Ascending aorta (tissue), 2 donors: ENCODE measurements at places on chromosomes 1 and 21. TPM values are rescaled to one million over a fixed set of nuclear protein-coding genes. Genes with fewer than 3 reads are reported as not detected.
A peak's percentile ranks its signal among the peaks of the same experiment; 100 is the strongest.

Gene KISS1
- not detected for total RNA-seq

Gene TNNT2
- not detected for total RNA-seq

- DNase-seq = no peak
- no peaks in the 10 kb centered on the region for H3K36me3 ChIP-seq
- H3K4me1 ChIP-seq = peaks cover 26% of the 10 kb centered on the region
These were observed 81.0 kb downstream of the KCNJ15 start for GRCh38 chr21:38337793-38338192.

DNA sequence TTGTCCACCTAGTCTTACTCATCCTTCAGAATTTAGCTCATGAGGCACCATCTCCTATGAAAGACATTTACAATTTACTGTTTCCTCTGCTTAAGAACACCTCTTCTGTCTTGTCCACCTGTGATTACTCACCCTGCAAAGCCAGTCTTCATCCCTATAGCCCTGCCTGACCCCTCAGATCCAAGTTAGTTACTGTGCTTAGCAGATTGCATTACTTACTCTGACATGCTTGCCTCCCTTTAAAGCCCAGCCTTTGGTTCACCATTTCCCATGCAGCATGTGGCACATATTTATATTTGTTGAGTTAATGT lies 60.9 kb upstream of the VCAM1 start:
- H3K4me3 ChIP-seq = no peak overlapping the region
- no peaks in the 10 kb centered on the region for H3K36me3 ChIP-seq
- H3K27ac ChIP-seq = no peak overlapping the region
- no peaks in the 10 kb centered on the region for H3K4me1 ChIP-seq
- H3K27me3 ChIP-seq = no peaks in the 10 kb centered on the region

DNA sequence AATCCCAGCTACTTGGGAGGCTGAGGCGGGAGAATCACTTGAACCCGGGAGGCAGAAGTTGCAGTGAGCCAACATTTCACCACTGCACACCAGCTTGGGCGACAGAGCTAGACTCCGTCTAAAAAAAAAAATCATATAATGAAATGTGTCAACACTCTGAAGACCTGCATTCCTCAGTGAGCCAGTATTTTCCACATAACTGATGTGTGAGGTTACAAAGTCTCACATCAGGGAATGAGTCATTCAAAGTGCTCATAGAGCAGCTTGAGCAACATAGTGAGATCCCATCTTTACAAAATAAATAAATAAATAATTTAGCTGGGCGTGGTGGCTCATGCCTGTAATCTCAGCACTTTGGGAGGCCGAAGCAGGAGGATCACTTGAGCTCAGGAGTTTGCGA lies 65.5 kb downstream of the CASZ1 start:
- no peaks in the 10 kb centered on the region for H3K4me1 ChIP-seq
- no peaks in the 10 kb centered on the region for H3K36me3 ChIP-seq
- H3K4me3 ChIP-seq = no peak overlapping the region
- no peak overlapping the region for H3K27ac ChIP-seq

DNA sequence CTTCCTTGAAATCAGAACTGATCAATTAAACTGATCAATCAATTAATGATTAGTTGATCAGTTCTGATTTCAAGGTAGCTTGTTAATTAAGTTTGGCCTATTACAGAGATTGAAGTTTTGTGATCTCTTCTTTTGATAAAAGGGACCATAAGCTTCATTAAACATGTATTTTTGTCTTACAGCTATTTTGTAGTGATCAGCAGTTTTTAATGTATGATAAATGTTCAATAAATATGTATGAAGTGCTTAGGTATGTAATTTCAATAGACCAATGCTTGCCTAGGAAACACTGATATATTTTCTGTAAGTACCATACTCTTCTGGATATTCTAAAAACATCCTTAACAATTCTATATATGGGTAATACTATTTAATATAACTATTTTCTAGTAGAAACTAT lies 569.6 kb downstream of the BRINP3 start:
- no peak overlapping the region for H3K4me3 ChIP-seq
- no peaks in the 10 kb centered on the region for H3K27me3 ChIP-seq
- no peak overlapping the region for H3K27ac ChIP-seq
- H3K4me1 ChIP-seq = no peaks in the 10 kb centered on the region

Gene DISC1
- 16.0 TPM for total RNA-seq

GRCh38 chr21:39189857-39190604 lies 6.8 kb upstream of the PSMG1 start:
- H3K27ac ChIP-seq = peak overlapping the region; percentile 25
- no peaks in the 10 kb centered on the region for H3K27me3 ChIP-seq
- no peak overlapping the region for H3K4me3 ChIP-seq
- no peaks in the 10 kb centered on the region for H3K36me3 ChIP-seq

Gene SMG5
- total RNA-seq = 76.5 TPM

- H3K4me3 ChIP-seq = no peak overlapping the region
- no peaks in the 10 kb centered on the region for H3K4me1 ChIP-seq
- DNase-seq = no peak
- no peak overlapping the region for H3K27ac ChIP-seq
- H3K36me3 ChIP-seq = no peaks in the 10 kb centered on the region
- no peaks in the 10 kb centered on the region for H3K27me3 ChIP-seq
These were observed 476.3 kb upstream of the ZRANB2 start for GRCh38 chr1:71557138-71557537.

Gene KRTAP12-2
- total RNA-seq = not detected

DNA sequence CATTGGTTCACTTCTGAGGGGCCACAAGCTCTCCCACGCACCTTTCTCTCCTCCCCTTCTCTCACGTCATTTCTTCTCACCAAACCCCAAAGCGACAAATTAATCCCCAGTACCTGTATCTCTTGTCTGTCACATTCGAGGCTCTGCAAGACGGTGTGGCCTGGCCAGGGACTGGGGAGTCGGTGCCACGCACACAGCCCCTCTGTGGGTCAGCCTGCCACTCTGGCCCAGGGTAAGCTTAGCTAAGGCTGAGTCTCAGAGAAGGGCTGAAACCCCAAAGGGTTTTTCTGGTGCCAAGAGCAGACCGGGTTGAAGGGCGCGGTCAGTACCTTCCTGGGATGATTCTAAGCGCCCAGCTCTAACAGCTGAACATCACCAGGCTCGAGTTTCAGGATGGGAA lies 34.2 kb upstream of the ZBTB40 start:
- H3K27me3 ChIP-seq = no peaks in the 10 kb centered on the region
- no peak for DNase-seq
- H3K27ac ChIP-seq = no peak overlapping the region
- H3K36me3 ChIP-seq = no peaks in the 10 kb centered on the region
- no peak overlapping the region for H3K4me3 ChIP-seq

DNA sequence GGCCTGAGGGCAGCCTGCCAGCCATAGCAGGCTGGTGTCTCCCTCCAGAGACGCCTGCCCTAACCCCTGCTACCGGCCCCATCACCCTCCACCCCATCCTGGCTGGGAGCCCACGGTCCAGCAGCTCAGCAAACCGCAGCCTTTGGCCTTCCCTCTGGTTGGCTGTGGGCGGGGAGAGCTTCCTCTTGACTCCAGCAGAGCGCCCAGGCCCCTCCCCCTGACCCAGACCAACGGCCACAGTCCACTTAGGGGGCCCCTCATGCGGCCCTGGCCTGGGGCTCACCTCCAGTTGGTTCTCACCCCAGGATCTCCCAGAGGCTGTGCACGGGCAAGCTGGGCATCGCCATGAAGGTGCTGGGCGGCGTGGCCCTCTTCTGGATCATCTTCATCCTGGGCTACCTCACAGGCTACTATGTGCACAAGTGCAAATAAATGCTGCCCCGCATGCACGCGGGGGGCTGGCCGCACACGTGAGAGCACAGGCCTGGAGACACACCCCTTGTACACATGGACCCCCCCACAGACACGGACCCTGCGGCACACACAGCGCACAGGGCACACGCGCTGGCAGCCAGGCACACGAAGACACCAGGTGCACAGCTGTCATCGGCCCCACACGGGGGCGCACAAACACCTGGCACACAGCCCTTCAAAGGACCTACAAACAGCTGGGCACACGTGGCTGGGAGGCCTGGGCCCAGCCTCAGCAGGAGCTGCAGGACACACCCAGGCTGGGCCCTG lies 3.1 kb downstream of the SMIM1 start:
- no peaks in the 10 kb centered on the region for H3K27me3 ChIP-seq
- peaks cover 15% of the 10 kb centered on the region for H3K36me3 ChIP-seq
- H3K4me3 ChIP-seq = no peak overlapping the region
- no peaks in the 10 kb centered on the region for H3K4me1 ChIP-seq

DNA sequence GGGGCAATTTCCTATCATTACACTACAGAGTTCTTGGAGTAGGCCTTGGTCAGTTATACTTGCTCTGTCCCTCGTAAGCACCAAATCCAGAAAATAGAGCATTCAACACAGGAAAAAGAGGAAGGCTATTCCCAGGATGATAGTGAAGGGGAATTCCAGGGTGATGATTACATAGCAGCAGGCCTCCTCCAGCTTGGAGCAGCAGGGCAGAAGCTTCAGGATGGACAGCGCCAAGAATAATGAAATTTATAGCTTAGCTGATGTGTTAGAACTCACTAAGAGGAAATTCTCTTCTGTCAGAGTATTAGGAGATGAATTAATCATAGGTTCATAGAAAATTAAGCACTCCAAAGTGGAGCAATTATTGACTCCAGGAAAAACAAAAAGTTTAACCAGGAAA lies 10.8 kb upstream of the SMAP2 start:
- no peaks in the 10 kb centered on the region for H3K27me3 ChIP-seq
- no peak for DNase-seq
- no peak overlapping the region for H3K4me3 ChIP-seq
- H3K36me3 ChIP-seq = no peaks in the 10 kb centered on the region
- H3K27ac ChIP-seq = no peak overlapping the region
